ENCODE measurements at places on chromosomes 16 and 17.

DNA sequence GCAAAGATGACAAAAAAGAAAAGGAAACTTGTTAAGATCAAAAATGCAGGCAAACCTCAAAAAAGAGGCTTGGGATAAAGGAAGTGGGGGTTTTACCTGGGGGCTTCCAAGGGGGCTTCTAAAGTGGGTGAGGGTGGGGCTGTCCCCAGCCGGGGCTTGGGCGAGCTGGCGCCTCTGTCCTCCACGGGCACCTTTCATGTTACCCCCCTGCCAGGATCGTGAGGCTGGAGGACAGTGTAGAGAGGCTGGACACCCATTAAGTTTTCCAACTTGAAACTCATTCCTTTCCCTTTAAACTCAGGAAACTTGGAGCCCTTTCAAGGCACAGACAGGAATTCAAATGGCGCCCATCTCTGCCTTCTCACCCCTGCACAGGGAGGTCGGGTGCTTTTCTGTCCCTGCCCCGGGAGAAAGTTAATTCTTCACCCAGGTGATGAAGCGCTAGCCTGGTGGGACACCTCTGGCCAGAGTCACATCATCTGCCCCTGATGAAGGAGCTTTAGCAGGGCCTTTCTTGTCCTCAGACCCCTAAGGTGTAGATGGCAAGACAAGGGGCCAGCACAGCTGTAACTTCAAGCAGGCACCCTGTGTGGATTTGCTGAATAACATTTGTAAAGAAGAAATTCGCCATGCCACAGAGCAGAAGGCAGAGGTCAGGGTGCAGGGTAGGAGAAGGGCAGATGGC lies 87.3 kb downstream of the C16orf78 start:
- no peak for DNase-seq

DNA sequence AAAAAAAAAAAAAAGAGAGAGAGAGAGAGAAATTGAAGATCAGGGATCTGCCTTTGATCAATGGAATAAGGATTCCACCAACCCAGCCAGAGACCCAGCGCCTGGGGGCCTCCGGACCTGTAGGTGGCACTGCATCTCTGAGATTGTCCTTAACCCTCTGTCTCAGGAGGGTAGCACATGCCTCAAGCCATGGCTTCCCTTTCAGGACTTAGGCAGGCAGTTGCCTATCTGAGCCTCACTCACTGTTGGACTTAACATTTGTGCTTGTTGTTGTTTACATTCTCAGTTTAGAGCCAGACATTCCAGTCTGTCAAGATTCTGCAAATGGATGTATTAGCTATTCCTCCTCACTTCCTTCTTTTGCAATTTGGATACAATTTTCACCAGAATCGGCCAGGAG lies 5.1 kb upstream of the SCNN1B start:
- no peak for DNase-seq

DNA sequence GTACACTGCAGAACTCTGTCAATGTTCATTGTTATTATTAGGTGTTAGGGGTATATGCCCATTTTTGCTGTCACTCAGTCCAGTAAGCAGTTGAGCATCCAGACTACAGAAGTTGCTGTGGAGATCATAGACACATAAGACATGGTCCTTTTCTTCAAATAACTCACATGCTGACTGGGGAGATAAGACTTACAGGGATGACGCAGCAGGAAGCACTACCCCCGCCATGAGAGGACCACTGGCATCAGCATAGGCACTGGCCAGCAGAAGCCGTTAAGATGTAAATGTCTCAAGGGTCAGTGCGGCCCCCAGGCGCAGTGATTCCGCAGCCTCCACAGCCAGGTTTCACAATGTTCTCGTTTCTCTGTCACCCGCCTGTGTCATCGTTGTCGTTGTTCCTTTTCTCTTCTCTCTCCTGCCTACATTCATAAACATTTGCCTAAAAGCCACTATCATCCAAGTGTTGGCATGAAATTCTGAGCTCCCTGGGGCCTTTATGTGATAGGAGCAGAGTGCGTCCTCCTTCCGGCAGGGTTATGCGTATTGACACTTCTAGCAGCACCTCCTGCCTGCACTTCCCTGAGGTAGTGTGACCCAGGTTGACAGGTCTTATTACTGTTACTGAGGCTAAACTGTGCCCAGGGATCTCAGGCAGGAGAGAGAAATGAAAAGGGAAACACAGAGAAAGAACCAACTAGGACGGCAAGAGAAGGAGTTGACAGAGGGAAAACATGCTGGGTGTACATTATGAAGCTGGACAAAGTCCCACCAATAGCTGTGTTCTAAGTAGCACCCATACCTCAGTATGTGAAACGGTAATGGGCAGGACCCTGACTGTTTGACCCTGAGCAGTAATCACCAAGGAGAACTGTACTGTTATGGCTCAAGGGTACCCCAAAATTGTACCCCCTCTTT lies 17.9 kb downstream of the TANGO6 start:
- no peak for DNase-seq

- peak; percentile 37 for DNase-seq
These were observed 67.1 kb upstream of the NLK start for GRCh38 chr17:27975146-27976011.

DNA sequence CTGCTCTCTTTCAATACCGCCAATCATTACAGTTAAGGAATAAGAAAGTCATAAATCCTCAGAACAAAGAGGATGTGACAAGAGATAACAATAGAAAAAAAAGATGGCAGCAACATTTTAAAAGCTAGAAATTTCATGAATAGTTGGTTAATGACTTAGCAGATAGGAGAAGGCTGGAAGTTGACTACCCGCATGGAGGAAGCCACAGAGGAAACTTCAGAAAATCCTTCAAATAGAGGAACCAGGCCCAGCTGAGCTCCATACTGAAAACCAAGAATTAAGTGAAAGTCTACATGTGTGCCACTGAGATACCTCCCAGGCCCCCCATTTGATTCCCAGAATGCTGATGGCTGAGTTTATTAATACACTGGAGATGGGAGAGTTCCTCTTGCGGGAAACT lies 109.3 kb downstream of the GSG1L start:
- DNase-seq, result no peak

DNA sequence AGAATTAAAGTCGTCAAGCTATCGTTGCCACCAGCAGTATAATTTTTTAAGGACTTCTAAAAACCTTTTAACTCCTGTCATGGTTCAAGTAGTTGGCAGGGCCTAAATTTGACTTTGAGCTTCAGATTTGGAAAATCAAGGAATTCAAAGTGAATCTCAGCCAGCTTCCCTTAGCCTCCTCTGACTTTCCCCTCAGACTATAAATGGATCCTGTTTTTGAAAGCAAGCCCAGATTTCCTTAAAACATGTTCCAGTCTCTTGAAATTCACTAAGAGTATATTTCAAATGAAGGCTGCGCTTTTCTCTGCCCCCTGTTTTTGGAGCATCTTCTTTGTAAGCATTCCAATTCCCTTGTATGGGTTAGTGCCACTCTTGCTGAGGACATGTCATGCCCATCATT lies 101.8 kb upstream of the CDH8 start:
- no peak for DNase-seq
